ENCODE measurements at places on chromosomes 3 and 15.

- DNase-seq = no peak
Observed at GRCh38 chr3:8128686-8129085, 372.9 kb upstream of the LMCD1 start.

DNA sequence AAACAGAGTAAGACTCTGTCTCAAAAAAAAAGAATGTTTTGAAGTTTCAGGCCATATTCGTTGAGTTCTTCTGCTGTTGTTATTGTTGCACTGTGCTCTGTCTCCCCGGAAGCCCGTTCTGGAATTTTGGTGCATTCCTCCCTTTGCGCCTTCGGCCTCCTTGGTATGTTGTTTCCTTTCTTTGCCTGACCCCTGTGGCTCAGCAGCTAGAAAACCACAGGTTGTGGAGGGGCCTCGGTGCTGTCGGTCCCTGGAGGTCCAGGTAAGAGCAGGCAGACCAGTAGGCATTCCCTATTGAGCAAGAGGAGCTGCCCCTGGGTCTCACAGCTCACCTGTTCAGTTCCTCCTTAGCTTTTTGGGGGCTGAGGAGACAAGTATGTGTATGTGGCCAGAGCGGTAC, 51.0 kb upstream of the DLG1 start:
- no peak for DNase-seq

GRCh38 chr3:183393625-183394024, 34.8 kb downstream of the MCF2L2 start:
- no peak for DNase-seq

GRCh38 chr3:184532940-184533732, 28.4 kb upstream of the EPHB3 start:
- DNase-seq = no peak

- no peak for DNase-seq
Observed at GRCh38 chr3:100386437-100387074, 14.3 kb downstream of the TOMM70 start.

- DNase-seq = no peak
Observed at GRCh38 chr3:77915336-77915735, 875.4 kb downstream of the ROBO2 start.

DNA sequence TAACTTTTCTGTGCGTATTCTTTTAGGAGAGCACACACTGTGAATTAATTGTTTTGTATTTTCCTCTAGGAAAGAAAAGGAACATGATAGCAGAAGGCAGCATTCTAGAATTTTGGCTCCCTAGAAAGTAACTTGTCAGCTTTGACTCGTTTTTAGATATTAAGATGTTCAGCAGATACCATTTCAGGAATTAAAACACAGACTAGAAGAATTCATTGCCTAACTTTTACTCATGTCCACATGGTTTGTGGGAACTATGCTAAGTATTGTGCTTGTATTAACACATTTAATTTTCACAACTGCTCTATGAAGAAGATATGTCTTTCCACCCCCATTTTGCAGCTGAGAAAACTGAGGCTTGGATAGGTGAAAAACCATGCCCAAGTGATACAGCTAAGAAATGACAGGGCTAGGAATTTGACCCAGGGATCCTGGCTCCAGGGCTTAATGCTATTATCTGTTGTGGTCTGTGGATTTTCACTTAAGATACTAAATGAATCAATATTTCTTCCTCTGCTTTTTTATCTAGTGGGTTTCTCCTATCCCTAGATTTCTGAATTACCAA, 128.8 kb downstream of the MITF start:
- no peak for DNase-seq

GRCh38 chr3:12081826-12082225, 76.9 kb downstream of the TIMP4 start:
- no peak for DNase-seq

GRCh38 chr3:9247941-9248521, 1.4 kb downstream of the SRGAP3 start:
- no peak for DNase-seq

- no peak for DNase-seq
Observed at GRCh38 chr3:134003066-134003465, 26.7 kb downstream of the SLCO2A1 start.

DNA sequence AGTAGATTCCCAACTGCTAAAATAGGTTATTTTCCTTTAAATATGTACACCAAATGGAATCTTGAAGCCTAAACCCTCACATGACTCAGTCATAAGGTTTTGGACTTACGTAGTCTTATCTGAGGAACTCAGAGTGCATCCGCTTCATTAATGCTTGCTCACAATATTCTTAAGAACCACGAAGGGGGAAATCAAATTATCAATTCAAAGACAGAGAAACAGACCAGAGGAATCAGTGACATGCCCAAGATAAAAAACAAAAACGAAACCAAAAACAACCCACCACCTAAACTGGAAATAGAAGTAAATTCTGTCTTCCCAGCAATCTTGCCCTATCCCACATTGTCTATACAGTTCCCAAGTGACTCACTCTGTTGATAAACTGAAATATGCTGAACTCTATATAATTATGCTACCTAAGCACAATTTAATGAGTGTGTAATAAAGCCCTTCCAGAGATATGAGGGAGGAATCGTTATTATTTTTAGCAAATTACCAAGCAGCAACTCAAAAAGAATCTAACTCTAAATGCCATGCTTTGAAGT, 135.4 kb upstream of the CBLB start:
- DNase-seq = peak; percentile 95

- DNase-seq = no peak
Observed at GRCh38 chr15:44058126-44058525, 136.9 kb downstream of the FRMD5 start.

DNA sequence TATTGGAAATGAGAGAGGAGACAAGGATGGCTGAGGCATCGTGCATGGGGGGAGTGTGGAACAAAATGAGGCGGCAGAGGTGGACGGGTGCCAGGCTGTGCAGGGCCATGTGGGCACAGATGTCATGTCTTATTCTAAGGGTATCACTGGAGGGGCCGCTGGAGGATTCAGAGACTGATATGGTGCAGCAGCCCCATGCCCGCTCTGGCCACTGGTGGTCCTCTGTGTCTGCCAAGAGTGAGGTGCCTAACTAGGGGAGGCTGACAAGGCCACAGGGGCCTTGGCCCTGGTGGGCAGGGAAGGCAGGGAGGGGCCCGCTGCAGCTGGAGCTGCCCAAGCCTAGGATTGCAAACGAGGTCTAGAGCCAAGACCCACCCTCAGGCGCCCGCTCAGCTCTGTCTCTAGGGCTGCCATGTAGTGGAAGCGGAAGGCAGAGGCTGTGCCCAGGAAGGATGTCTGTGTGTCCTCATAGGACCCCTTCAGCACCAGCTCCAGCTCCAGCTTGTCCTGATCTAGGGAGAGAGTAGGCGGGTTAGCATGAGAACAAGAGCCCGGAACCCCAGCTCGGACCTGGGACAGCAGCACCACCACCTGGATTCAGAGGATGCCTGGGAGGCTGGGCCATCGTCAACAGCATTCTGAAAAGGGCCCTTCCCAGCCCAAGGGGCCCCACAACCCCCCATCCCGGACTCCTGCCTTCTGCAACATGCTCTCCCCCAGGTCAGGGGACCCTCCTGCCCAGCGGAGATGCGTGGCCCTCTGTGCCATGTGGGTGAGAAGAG, 11.3 kb downstream of the PLA2G4D start:
- no peak for DNase-seq

DNA sequence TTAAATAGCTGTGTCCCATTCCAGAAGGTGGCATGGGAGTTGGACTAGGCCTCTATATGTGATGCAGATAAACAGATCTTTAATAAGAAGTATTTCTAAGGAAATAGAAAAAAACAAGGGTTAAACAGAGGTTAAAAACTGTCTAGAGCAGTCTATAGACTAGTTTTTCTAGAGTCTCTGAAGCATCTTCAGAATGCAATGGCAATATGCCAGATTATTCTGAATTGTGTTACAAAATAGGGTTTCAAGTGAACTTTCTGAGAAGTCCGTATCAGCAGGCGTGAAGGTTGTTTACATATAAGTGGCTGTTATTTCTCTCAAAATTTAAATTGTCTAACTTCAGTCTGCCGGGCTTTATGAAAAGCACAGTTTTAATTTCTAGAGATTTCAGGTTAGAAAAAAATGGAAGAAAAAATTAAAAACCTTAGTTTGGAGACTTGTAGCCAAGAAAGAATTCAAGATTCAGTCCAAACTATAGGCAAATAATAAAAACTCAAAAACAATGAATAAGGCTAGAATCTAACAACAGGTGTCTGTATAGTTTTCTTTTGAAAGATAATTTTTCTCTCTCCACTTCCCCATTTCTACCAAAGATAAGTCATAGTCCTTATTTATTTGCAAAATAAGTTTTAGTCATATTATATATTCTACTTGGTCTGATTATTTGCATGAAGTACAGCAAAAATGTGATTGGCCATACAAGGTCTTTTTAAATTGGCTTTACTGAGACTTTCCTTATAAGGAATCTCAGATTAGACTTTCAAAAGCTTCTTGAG, 55.2 kb downstream of the OSTN start:
- no peak for DNase-seq

- no peak for DNase-seq
Observed at GRCh38 chr3:146493221-146493620, 23.9 kb upstream of the PLSCR2 start.

- no peak for DNase-seq
Observed at GRCh38 chr15:71697236-71697635, 113.1 kb upstream of the NR2E3 start.

- no peak for DNase-seq
Observed at GRCh38 chr15:89787944-89788343, 11.8 kb downstream of the MESP2 start.

DNA sequence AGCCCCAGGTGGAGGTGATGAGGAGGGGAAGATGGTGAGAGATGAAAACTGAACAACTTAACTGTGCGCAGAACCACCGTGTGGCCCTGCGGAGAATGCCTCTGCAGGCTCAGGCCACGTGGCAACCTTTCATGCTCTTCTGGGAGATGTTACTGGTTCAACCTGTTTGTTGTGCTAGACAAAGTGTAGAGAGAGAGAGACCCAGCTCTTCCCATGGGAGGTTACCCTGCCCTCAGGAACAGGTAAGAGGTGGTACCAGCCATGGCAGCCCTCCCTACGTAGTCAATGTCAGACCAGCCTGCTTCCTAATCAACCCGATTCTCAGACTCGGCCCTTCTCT, 37.0 kb upstream of the HACD2 start:
- no peak for DNase-seq

DNA sequence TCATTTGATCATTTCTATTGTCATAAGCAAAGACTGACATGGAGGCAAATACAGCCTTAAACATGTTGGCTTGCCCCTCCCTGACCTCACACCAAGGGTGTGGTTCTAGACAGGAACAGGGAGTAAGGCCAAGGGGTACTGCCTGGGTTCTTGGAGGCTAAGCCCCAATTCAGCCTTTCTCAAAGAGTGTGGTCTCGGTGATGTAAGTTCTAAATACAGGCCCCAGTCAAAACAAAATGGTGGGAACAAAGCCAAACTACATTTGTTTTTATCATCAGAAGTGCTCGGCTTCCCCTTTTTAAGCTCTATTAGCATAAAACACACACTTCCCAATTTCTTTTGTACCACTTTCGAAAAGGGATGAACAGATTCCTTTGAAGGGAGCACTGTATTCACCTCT, 129.5 kb downstream of the ATP8B4 start:
- DNase-seq = no peak

DNA sequence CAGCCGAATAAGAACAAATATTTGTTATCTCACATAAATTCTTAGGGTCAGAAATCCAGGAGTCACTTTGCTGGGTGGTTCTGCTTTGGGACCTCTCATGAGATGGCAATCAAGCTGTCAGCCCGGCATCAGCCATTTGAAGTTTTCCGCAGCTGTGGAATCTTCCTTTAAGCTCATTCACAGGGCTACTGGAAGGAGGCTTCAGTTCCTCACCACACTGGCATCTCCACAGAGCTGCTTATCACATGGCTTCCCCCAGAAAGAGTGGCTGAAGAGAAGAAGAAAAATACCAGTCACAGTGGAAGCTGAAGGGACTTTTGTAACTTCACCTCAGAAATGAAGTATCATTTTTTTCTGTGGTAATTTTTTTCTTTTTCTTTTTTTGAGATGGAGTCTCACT, 267.7 kb downstream of the CHL1 start:
- DNase-seq = peak; percentile 29

DNA sequence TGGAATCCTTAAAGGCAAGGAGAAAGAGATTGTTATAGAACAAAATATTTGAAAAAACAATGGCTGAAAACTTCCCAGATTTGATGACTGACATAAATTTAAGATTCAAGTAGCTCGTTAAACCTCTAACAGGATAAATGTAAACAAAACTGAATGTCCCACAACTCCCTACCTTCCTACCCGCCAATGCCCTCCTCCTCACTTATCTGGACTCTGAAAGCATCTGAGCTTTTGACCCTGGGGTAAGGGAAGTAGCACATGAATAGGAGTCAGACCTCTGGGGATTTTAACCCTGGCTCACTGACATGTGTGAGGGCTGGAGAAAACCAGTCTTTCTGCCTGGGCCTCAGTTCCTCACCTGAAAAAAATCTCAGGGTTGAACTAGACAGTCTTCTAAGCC, 26.9 kb downstream of the CYP19A1 start:
- peak; percentile 8 for DNase-seq

DNA sequence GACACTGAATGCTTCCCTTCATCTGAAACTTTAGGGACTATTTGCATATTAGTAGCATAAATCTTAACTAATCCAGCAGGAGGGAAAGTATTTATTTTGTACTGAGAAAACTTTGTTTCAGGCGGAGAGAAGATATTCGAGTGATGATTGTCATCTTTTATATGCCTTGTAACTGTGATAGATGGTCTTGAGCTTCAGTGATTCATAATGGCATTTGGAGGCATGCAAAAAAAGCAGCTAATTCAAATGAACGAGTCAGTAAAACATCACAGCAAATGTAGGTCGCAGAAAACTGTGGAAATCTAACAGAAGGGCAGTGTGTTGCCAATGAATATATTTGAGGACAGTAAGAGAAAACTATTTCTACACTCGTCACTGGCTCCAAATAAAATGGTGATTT, 643.7 kb upstream of the NAALADL2 start:
- DNase-seq = no peak

DNA sequence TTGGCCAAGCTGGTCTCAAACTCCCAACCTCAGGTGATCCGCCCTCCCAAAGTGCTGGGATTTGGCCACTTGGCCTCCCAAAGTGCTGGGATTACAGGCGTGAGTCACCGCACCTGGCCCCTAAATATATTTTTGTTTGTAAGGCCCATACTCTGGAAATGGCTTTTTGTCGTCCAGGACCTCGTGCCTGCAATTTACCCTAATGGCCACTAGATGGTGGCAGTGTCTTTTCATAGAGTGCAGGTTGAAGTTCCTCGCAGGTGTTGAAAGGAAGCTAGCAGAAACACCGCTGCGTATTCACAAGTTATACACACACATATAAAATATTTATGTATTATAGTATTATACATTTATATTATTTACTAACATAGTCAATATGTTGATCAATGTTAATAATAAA, 97.2 kb downstream of the LRTM1 start:
- DNase-seq = peak; percentile 55

- no peak for DNase-seq
Observed at GRCh38 chr3:16520241-16520969, 6.9 kb upstream of the RFTN1 start.

GRCh38 chr15:74907163-74907870, 666 bp upstream of the FAM219B start:
- peak; percentile 23 for DNase-seq

- no peak for DNase-seq
Observed at GRCh38 chr3:49658711-49659110, 15.4 kb upstream of the APEH start.
